ENCODE measurements at places on chromosomes 3 and 15. TPM values are rescaled to one million over a fixed set of nuclear protein-coding genes. Genes with fewer than 3 reads are reported as not detected.
A peak's percentile ranks its signal among the peaks of the same experiment; 100 is the strongest.

SETD2 gene
- 33.0 TPM for total RNA-seq

DNA sequence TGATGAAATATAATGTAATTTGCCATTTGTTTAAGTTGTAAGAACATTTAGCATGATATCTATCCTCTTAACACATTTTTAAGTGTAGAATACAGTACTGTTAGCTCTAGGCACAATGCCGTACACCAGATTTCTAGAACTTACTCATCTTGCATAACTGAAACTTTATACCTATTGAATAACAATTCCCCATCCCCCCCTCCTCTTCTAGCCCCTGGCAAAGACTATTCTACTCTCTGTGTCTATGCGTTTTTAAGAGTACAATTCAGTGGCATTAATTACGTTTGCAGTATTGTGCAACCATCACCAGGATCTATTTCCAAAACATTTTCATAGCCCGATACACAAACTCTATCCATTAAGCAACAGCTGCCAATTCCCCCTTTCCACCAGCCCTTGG lies 261.7 kb downstream of the PLOD2 start:
- H3K27ac ChIP-seq = no peak overlapping the region
- H3K36me3 ChIP-seq = no peaks in the 10 kb centered on the region
- DNase-seq = no peak
- H3K27me3 ChIP-seq = no peaks in the 10 kb centered on the region
- H3K4me3 ChIP-seq = no peak overlapping the region

DNA sequence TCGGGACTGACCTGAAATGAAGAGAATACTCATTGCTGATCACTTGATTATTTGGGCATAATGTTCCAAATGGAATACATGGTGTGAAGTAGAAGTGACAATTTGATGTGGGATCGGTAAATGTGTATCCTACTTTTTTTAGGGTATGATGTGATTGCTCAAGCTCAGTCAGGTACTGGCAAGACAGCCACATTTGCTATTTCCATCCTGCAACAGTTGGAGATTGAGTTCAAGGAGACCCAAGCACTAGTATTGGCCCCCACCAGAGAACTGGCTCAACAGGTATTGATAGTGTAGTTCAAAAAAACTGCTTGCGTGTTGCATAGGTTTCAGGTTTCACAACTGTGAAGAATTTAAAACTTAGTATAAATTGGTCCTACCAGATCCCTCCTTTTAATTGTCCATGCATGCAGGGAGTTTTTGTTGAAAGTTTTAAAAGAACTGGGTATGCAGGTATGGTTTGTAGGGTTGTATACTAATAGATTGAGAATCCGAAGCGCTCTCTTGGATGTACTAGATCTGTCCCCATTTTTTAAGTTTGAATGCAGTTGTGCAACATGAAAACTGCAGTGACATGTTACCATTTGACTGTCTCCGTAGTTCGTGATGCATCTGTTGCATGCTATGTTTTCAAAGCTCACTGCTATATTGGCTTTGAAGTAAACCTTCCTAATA lies 1.6 kb downstream of the EIF4A2 start:
- peaks cover 58% of the 10 kb centered on the region for H3K36me3 ChIP-seq
- H3K4me1 ChIP-seq = peaks cover 13% of the 10 kb centered on the region
- H3K4me3 ChIP-seq = peak overlapping the region; percentile 87
- H3K27ac ChIP-seq = peak overlapping the region; percentile 99
- no peaks in the 10 kb centered on the region for H3K27me3 ChIP-seq
- DNase-seq = no peak

DNA sequence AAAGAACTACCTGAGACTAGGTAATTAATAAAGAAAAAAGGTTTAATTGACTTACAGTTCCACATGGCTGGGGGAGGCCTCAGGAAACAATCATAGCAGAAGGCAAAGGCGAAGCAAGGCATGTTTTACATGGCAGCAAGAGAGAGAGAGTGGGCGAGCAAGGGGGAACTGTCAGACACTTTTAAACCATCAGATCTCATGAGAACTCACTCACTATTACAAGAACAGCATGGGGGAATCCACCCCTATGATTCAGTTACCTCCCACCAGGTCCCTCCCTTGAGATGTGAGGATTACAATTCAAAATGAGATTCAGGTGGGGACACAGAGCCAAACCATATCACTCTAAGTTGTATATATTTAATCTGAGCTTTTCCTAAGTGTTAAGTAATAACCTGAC lies 79.0 kb upstream of the MLF1 start:
- no peak for DNase-seq
- no peaks in the 10 kb centered on the region for H3K27me3 ChIP-seq
- H3K27ac ChIP-seq = no peak overlapping the region
- H3K4me1 ChIP-seq = no peaks in the 10 kb centered on the region
- no peaks in the 10 kb centered on the region for H3K36me3 ChIP-seq

NUP210 gene
- 74.9 TPM for total RNA-seq

GRCh38 chr15:80118956-80119355 lies 33.8 kb upstream of the FAH start:
- no peaks in the 10 kb centered on the region for H3K27me3 ChIP-seq
- H3K27ac ChIP-seq = no peak overlapping the region
- peaks cover 8% of the 10 kb centered on the region for H3K4me1 ChIP-seq

GRCh38 chr3:3772920-3773319 lies 26.3 kb upstream of the LRRN1 start:
- no peak overlapping the region for H3K27ac ChIP-seq
- no peaks in the 10 kb centered on the region for H3K4me1 ChIP-seq
- H3K27me3 ChIP-seq = no peaks in the 10 kb centered on the region
- no peaks in the 10 kb centered on the region for H3K36me3 ChIP-seq
- no peak for DNase-seq

- DNase-seq = no peak
- no peaks in the 10 kb centered on the region for H3K27me3 ChIP-seq
- no peak overlapping the region for H3K4me3 ChIP-seq
- no peaks in the 10 kb centered on the region for H3K4me1 ChIP-seq
Measured at GRCh38 chr15:56207092-56207491, 36.6 kb downstream of the RFX7 start.

DNA sequence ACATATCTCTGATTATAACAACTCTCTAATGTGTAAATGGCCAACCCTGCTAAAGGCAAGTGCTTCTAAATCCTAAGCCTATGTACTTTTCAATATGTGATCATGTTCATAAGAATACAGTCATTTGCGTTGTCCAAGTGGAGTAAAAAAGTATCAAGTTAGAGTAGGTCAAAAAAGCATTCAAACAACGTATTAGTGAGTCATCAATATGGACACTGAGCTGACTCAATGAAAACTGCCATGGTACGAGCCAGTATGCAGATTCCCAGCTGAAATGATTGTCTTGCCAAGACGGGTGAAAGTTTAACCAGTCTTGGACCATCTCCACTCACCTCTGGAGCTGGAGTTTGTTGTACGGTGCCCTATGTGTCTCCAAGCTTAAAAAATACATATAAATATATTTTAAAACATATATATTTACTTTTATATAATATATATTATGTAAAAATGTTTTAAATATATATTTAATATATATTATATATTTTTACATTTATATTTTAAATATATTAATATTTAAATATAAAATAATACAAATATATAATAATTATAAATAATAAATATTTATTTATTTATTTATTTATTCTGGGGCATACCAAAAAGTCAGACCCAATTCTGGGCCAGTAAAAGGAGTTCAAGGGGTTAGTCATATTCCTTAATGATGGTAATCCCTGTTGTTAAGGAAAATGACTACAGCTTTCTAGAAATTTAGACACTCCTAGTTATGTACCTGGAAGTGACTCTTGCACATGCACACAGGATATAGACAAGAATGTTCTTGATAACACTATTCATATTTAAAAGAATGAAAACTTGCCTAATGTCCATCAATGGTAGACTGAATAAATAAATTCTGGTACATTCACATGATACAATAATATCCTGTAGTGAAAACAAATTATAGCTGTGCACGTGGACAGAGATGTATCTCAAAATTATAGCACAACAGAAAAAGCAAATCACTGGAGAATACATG lies 27.2 kb downstream of the PLSCR4 start:
- H3K4me3 ChIP-seq = no peak overlapping the region
- H3K4me1 ChIP-seq = peaks cover 14% of the 10 kb centered on the region
- no peak for DNase-seq
- H3K36me3 ChIP-seq = no peaks in the 10 kb centered on the region
- H3K27ac ChIP-seq = no peak overlapping the region

- no peak for DNase-seq
- no peaks in the 10 kb centered on the region for H3K36me3 ChIP-seq
- H3K4me1 ChIP-seq = no peaks in the 10 kb centered on the region
- H3K27ac ChIP-seq = no peak overlapping the region
- no peak overlapping the region for H3K4me3 ChIP-seq
- no peaks in the 10 kb centered on the region for H3K27me3 ChIP-seq
Measured at GRCh38 chr3:161148832-161149475, 43.8 kb upstream of the B3GALNT1 start.

DNA sequence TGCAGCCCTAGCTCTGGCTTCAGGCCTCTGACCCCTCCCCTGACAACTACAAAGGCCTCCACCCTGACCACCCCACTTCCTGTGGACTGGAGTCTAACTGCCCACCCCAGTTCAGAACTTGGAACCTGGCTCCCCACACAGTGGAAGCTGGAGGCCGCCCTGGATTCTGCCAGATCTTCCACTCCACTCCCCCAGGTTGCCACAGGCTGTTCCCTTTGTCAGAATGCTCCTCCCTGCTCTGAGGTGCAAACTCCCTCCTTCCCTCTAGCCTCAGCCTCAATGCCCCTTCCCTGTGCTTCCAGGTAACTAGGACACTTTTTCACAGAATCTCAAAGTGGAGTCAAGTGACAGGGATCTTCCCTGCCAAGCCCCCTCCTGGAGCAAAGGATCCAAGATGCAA lies 62.8 kb upstream of the TMEM115 start:
- no peak for DNase-seq
- H3K4me3 ChIP-seq = no peak overlapping the region
- peaks cover 7% of the 10 kb centered on the region for H3K4me1 ChIP-seq
- H3K27me3 ChIP-seq = no peaks in the 10 kb centered on the region
- no peaks in the 10 kb centered on the region for H3K36me3 ChIP-seq

DNA sequence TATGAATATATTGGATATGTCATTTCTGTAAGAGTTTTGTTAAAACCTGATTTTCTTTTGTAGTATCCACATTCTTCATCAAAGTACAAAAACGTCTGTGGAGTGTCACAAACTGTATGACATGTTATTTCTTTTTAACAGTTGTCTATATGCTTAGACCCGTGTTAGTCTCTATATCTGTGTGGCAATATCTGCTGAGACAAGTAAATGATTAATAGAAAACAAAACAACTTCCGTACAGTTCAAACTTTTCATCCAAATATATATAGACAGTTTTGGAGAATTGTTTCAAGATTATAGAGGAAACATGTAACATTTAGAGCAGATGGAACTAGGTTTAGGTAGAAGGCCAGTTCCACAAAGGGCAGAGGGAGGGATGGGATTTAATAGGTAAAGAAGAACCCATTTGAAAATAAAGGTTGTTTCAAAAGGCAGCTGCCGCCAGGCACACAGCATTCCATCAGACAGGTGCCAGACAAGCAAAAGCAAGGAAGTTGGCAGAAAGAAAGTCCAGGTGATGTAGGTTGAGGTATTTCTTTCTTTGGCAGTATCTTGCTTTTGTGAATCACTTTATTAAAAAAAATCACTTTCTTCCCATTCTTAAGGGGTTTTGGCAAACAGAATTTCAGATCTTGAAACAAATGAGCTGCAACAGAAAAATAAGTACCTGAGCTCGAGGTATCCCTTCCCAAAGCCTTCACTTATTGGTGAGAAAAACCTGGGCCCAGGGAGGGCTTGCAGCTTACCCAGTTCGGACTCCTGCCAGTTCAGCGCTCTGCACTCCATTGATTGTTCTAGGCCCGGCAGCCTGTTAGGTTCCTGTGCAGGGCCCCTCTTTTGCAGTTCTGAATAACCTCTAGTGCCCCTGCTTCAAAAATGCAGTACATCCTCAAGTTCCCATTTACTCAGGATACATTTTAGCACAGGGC lies 49.0 kb downstream of the LRRN1 start:
- H3K27ac ChIP-seq = no peak overlapping the region
- no peaks in the 10 kb centered on the region for H3K27me3 ChIP-seq
- no peak for DNase-seq
- H3K4me1 ChIP-seq = no peaks in the 10 kb centered on the region
- no peak overlapping the region for H3K4me3 ChIP-seq

DNA sequence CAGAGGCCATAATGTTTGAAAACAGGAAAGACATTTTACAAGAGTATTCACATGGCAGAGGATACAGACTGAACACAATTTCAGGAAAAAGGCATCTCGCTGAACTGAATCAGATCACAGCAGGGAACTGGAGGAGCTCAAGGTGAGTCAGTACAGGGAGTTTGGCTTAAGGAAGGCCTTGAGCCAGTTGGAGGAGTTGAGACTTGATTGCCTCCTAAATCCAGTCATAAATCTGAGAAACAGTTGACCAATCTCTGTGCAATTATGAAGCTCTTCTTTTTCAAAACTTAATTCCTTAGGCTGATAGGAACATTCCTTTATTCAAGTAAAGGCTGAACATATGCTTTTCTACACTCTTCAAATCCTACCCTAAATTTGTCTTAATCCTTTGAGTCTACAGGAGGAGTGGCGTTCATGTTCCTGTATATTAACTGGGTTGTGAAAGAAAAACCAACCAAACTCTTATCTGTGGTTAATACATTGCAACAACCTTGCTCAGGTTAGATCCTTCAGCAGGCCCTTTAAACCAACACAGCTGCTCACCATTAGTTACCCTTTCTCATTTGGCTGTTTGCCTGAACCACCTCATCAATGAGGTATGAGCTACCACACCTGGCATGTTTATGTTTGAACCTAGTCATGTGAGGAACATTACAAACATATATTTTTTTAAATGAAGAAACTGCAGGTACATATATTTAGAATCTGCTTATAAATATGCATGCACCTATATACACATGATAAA lies 404.1 kb upstream of the ATP11B start:
- H3K27me3 ChIP-seq = no peaks in the 10 kb centered on the region
- H3K36me3 ChIP-seq = no peaks in the 10 kb centered on the region
- peak; percentile 35 for DNase-seq
- peaks cover 11% of the 10 kb centered on the region for H3K4me1 ChIP-seq
- H3K4me3 ChIP-seq = no peak overlapping the region

DNA sequence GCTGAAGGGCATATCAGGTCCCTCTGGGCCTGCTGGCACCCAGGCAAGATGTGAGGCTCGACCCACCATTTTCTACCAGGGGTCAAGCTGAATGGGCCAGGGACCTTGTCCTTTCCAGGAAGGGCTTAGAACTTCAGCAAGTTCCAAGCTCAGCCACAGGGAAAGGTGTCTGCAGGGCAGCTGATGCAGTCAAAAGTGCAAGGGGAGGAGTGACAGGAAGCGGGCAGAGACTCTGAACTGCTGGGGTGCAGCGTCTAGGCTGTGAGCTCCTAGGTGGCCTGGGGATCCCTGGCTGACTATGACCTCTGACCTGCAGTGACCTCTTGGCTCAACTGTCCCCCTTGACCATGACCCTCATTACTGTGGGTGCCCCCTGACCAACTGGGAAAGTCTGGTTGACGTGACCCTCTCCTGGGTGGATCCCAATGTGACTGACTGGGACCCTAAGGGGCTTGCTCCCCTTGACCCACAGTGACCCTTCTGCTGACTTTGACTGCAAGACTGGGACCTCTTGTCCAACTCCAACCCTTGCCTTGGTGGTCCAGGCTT lies 14.4 kb upstream of the SEC13 start:
- DNase-seq = no peak
- H3K27ac ChIP-seq = no peak overlapping the region
- no peak overlapping the region for H3K4me3 ChIP-seq
- peaks cover 9% of the 10 kb centered on the region for H3K27me3 ChIP-seq

Measured in HCT116 (cell line).